Cardiac muscle cell (in vitro differentiated cells and primary cell): ENCODE measurements at places on chromosomes 3 and 15. TPM values are rescaled to one million over a fixed set of nuclear protein-coding genes. Genes with fewer than 3 reads are reported as not detected.

DNA sequence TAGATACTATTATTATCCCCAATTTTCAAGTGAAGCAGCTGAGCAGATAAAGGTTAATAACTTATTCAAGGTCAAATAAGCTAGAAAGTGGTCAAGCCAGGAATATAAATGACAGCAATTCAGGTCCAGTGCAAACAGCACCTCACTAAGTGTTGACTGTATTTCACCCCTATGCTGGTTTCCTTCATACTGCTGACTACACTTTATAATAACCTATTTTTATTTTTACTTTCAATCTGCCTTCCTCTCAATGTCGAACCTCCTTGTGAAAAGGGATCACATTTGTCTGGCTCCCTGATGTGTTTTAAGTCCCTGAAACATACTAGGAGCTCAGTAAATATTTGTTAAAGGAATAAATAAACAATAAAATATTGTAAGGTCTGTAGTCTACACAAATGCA is 146.1 kb downstream of the NAALADL2 start:
- no peak for DNase-seq

DNA sequence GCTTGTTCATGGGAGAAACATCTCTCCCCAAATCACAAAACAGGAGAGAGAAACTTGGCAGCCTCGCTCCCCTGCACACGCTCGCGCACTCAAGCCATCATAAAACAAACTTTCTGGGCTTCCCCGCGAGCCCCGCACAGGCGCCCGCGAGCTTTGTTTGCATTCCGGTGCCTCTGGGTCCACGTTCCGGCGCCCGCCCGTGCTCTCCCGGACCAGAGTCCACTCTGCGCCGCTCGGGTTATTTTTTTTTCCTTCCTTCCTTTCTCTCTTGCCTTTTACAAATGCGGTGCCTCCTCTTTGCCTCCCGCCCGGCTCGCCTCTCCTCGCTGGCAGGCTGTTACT is 363 bp downstream of the MAGI1 start:
- DNase-seq: no peak

DNA sequence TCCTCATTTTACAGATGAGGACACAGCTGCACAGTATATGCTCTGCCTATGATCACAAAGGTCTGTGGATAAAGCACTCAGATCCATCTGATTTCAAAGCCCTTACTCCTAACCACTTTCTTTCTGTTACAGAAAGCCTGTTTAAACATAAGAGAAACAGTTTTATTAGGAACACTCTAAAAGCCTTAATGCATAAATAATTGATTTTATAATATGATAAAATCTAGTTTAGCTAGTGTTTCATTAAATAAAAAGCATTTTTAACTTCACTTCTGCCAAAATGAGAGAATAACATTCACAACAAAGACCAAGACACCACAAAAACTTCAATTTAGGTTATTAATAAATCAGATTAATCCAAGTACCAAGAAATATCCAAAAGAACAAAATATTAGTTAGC is 21.4 kb downstream of the SNX4 start:
- no peak for DNase-seq

DNA sequence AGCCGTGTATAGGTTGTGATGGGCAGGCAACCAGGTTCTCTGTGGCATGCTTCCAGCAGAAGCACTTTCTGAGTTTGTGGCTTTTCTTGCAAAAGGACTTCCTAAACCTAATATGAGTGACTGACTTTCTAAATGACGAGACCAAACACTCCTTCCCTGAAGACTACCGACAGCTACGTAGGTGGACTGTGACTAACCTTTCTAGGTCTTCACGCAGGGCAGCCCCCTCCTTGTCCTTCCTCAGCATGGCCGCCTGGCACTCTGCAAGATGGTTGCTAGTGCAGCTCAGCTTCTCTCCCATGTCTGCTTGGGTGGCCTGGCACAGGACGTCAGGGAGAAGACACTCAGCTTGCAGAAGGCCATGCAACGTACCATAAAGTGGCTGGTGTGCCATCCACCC is 20.9 kb downstream of the CXCR6 start:
- no peak for DNase-seq

DNA sequence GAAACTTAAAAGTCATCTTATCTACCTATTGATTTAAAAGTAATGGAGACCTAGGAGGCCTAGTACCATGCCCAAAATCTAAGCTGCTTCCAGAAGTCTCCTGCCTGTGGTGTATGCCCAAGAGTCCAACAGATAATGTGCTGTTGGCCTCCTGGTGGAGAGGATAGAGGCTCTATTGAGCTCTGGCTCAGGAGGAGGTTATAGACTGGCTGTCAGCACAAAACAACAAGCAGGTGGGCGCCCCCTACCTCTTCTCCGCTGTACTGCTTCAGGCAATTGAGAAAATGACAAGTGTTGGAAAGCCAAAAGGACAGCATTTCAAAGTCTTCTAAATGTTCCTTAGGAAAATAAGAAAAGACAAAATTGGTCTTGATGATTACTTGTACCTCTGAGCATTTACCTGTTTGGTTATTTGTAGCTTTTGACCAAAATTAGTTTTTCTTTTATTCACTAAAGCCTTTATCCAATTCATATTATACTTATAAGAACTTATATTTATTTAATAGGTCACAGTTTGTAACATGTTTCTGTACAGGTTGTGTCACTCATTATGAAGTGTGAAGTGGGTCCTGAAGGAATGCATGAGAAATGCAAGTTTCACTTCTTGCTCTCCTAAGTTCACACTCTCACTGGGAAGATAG is 17.2 kb upstream of the GNB5 start:
- peak; percentile 80 for DNase-seq

DNA sequence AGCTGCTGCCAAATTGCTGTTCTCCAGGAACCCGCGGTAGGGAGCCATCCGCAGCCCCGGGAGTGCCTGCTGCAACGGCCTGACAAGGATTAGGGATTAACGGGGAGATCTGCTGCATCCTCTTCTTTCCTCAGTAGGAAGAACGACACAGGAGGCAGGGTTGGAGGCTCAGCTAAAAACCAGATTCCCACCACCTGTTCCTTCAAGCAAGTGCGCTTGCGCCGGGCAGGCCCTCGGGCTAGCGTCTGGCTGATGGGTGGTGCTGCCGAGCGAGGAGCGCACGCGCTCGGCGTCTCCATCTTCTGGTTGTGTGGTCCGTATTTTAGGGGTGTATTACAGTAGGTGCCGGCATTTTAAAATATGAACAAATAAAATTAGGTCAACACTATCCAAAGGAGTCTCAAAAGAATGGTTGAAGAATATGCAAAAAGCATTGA is 25.4 kb upstream of the SLC25A26 start:
- peak; percentile 54 for DNase-seq

DNA sequence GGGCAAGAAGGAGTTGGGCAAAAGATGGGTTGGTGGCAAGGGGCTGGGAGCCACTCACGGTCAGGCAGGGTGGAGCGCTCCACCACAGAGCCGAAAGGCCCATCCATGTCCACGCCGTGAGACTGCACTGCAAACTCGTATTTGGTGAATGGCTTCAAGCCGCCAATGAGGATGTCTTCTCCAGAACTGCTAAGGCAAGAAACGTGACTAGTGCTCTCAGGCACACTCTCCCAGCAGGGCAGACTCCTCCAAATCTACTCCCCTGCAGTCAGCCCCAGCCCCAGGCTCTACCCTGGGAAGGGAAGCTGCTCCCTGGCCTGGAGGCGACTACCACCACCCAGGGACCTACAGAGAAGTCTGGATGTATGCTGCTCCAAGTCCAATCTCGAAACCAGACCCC is 11.4 kb upstream of the IGDCC3 start:
- DNase-seq: no peak

Gene EDC3
- polyA plus RNA-seq: 25.2 and 41.5 TPM in 2 replicates
